Parietal lobe (tissue), 2 donors: ENCODE measurements at places on chromosomes 7 and 10. TPM values are rescaled to one million over a fixed set of nuclear protein-coding genes. Genes with fewer than 3 reads are reported as not detected.

CH25H gene
- 0.63 TPM for total RNA-seq

ARMC3 gene
- total RNA-seq, result 3.8 TPM

CAMK1D gene
- 34.4 TPM for total RNA-seq

FAM3C gene
- 99.2 TPM for total RNA-seq

PNLIPRP2 gene
- not detected for total RNA-seq

NOM1 gene
- total RNA-seq, result 45.7 TPM

AKR1C4 gene
- total RNA-seq, result not detected

GJC3 gene
- total RNA-seq, result not detected

OR9A2 gene
- 5.6 TPM for total RNA-seq

PAX4 gene
- not detected for total RNA-seq

PPRC1 gene
- 21.6 TPM for total RNA-seq

AVL9 gene
- 83.9 TPM for total RNA-seq

SPDYE5 gene
- total RNA-seq, result not detected

EFCAB10 gene
- 2.2 TPM for total RNA-seq

C10orf71 gene
- not detected for total RNA-seq

ECHS1 gene
- 31.9 TPM for total RNA-seq

TMEM139 gene
- total RNA-seq, result not detected

MMP21 gene
- 0.31 TPM for total RNA-seq

NEURL1 gene
- total RNA-seq, result 44.4 TPM

TIMM23B gene
- total RNA-seq, result 31.6 TPM
